ENCODE measurements at places on chromosomes 2 and 18.

DNA sequence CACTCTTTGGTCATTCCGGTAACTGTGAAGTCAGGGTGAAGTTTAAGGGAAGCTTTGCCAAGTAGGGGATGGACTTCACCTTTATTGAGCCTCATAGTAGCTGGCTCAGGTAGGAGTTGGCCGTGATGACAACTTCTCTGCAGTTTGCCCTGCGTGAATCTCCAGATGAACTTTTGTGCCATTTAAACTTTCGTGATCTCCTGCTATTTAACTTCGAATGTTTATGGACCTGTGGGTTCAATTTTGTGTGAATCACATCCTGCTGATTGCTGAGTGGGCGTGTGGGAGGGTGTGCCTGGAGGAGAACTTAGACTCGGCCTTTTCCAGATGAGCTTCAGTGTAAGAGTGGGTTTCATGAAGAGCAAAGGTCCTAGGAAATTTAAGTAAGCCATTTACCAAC is 4.2 kb downstream of the UGT1A1 start:
- DNase-seq, result no peak

- no peak for DNase-seq
These were observed 100.1 kb upstream of the ARL4C start for GRCh38 chr2:234596696-234597575.

DNA sequence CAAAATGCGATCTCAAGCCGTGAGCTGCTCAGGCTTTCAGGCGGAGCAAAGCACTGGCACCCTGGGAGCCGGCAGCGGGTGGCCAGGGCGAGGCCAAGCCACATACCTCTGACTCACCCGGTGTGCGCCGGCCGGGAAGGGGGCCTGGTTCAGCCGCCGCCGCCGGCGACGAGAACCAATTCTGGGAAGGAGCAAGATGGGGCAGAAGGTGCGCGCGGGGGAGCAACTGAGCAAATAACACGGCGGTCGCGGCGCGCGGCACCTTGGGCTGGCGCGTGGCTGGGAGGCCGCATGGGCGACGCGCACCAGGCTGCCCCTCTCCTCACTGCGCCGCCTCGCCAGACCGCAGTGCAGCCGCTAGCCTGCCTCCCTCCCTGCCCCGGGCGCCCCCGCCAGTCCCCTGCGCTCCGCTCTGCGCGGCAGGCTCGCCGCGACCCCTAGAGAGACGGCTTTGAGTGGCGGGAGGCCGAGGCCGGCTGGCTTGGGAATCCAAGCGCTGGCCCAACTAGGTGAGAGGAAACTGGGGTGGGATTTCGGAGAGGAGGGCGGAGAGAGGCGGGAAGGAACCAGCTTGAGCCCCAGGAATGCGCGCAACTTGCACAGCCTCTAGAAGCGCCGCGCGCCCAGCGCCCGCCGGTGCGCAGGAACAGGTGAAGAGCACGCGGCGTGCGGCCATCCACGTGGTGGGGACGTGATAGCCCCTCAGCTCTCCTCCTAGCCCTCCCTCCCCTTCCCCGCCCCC is 3.2 kb downstream of the NRP2 start:
- no peak for DNase-seq

DNA sequence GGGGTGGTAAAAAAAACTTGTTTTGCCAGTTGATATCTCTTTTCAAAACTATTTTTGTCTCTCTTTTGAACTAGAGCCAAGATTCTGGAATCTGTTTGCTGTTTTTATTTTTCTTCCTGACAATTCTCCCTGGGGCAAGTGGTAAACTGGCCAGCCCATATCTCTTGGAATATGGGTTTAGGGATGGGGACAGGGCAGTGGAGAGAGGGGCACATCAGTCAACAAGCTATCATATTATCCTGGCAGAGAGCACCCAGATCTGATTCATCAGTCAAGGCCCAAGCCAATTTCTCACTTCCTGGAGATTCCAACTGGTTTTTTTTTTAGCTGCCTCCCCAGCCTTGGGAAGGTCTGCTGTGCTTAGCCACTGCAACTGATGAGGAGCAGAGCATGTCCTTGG is 52.3 kb downstream of the ARHGAP28 start:
- DNase-seq, result no peak

- no peak for DNase-seq
These were observed 118.3 kb upstream of the NETO1 start for GRCh38 chr18:72986103-72986502.

DNA sequence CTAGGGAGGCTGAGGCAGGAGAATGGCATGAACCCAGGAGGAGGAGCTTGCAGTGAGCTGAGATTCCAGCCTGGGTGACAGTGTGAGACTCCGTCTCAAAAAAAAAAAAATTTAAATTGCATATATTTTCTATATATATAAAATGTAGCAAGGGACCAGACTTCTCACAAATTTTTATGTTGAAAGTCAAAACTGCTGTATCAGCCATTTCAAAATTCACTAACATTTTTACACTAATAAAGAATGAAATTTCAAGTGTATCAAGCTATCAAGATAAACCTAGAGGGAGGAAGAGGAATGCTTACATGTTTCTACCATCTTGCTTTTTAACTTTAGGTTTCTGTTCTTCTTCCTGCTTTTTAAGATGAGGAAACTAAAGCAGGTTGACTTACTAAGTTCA is 464.0 kb downstream of the KCNJ3 start:
- no peak for DNase-seq

GRCh38 chr2:237706257-237706656 is 78.9 kb downstream of the LRRFIP1 start:
- no peak for DNase-seq

DNA sequence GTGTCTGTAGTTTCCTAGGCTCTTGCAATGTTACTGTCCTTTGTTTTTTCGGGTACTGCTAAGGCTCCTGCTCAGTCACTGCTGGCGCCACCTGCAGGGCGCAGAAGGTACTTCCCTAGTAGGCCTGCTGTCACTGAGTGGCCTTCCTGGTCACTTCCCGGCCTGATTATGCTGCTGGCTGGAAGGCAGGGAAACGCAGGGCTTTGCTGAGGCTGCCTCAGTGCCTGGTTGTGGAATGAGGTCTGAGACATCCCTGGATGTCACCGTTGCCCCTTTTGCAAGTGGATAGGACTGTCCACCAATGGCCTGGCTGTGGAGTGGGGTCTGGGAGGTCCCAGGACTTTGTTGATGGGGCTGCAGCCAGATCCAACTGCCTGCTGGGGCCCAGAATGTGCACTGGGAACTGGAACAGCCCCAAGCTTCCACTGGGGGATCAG is 13.1 kb downstream of the DAW1 start:
- DNase-seq, result no peak

- no peak for DNase-seq
These were observed 155.0 kb upstream of the SRD5A2 start for GRCh38 chr2:31735716-31736115.

DNA sequence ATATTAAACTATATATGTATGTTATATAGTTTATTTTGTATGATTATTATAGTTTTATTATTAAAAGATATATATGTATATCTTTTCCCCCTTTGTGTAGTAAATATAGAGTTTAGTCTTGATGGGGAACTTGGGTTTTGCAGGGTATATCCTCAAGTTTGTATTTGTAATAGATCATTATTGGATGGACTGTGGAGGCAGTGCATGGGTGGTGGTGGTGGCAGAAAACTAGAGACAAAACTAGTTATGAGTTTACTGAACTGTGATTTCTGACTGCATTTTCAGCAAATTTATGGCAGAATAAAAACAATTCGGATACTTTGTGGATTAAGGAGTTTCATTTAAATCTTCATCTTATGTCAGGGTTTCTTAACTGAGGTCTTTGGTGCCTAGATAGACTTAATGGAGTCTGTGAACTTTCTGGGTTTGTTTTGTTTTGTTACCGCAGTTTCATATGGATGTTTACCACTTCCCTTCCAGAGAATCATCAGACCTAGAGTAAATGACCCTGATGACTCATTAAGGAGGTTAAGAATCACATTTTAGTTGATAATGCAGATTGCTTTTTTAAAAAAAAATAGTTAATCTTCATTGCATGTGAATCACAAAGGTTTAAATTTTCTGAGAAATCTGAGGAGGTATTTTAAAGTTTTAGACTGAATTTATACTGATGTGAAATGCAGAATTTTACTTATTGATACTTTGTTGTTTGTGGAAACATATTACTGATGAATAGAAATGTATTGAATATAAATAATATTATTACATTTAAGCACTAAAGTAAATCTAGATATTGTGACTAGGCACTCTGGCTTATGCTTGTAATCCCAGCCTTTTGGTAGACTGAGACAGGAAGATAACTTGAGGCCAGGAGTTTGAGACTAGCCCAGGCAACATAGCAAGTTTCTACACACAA is 14.5 kb downstream of the EPC2 start:
- DNase-seq, result no peak

DNA sequence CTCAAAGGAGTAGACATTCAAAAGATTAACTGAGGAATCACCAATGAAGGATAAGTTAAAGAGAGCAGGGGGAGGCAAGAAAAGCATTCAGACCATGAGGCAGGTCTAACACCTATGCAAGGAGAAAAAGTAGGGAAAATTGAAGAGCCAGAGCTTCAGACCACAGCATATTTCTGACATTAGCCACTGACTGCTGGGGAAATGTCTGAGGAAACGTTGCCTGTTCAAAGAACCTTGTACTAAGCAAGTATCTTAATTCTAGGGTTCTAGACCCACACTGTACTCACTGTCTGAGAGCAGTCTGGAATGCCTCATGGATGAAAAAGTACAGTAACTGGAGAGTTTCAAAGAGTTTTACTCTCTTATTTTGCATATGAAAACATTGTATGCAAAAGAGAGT is 39.5 kb upstream of the TFPI start:
- DNase-seq, result no peak

DNA sequence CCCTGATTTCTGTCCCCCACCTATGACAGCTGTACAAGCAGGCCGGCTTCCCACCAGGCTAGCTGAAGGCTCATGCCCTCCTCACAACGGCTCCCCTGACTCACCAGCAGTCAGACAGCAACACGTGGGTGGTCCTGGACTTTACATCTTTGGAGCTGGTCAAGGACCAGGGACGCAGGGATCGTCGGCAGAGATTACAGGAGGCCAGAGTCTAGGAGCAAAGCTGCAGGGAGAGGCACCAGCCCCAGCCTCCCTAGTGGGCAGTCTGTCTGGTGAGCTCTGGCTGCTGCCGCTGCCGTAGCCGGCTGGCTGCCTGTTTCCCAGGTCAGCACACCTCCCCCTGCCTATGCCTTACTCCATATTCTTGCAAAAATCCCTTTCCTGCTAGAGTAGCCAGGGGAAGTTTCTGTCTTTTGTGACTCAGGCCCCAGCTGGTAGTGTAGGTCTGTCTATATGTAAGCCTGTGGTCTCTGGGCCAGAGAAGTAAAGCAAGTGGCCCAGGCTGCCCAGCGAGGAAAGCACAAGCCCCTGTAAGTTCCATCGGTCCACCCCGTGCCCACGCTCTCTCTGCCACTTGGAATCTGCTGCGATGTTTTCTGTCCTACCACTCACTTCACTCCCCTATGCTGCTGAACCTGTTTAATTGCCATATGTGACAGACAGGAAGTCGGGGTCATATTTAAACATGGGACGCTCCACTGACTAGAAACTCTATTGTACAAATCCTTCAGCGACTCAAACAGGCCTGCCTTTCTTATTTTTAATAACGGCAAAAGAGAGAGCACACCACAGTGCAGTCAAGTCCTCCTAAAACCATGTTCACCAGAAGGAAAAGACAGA is 2.4 kb upstream of the ARHGEF4 start:
- DNase-seq, result no peak

GRCh38 chr2:149926149-149926548 is 338.6 kb upstream of the MMADHC start:
- no peak for DNase-seq

GRCh38 chr2:82591718-82592117 is 1867.4 kb downstream of the SUCLG1 start:
- DNase-seq, result no peak

GRCh38 chr2:233830111-233830802 is 24.1 kb downstream of the HJURP start:
- no peak for DNase-seq

DNA sequence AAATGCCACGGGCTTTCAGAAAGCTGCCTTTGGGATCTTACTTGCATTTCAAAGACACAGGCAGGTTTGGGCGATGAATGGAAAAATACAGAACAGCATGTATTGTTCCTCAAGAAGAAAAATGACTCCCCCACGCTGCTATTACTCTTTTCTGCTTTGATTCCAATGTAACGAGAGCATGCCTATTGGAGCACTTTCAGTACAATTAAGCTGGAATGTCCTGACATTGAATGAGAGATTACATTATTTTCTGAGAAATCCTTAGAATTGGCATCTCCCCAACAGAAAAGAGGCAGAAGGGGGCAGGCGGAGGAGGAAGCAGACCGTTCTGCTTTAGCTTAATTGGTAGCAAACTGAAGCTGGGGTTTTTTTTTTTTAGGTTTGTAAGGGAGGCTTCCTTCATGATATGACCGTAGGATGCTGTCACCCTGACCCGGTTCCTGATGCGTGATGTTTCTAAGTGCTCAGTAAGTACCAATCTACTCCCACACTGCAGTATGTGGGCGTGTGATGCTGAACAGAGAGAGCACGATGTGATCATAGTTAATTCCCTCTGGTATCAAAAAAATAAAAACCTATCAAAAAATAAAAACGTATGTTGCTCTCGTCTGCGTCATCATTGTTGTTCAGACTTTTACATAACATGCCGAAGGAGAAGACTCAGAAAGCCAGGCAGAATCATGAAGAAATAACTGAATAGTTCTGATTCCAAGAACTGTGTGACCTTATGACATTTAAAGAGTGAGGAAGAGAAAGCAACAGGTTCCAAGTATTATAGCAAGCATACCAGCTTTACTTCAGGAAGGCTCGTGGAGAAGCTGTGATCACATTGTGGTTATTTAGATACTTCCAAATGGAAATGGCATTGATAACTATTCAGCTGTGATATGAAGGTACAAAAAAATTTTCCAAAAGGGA is 40.5 kb downstream of the LONRF2 start:
- no peak for DNase-seq

DNA sequence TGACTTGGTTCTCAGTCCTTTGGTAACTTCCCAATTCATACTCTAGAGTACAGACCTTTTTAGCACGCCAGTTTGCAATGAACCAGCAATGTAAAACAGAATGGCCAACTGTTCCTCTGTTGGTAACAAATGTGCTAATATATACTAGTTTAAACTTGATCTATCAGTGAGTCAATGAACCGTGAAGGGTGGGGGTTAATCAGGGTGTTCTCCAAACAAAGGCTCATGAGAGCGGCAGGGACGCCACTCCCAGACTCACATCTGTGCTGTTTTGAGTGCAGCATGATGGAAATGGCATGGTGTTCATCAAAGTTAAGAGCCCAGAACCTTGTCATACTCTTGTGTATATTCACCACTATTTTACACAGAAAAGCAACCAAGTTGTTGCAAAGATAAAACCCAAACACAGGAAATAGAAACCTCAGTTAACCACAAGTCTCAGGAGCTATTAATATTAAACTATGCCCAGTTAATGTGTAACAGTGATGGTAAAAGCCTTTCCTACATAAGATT is 70.3 kb downstream of the CERKL start:
- no peak for DNase-seq

DNA sequence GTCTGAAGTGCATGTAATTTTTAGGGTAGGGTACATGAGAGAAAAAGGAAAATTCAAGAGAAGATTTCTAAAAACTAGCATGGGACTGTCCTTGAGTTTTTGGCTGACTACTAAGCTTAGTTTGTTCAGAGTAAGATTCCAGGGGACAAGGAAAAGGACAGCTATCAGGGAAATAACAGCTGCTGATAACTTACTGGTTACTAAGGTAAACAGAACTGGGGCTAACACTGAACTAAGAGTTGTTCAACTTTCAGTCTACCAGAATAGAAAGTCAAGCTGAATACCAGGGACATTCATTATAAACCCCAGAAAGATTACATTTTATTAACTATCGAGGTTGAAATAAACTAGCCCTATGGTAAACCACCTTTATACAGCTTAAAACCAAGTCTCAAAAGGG is 261.8 kb upstream of the CYRIA start:
- no peak for DNase-seq

Data from effector CD4-positive, alpha-beta T cell (primary cell).